GM03348 (cell line): ENCODE measurements at places on chromosomes 16 and 17.

DNA sequence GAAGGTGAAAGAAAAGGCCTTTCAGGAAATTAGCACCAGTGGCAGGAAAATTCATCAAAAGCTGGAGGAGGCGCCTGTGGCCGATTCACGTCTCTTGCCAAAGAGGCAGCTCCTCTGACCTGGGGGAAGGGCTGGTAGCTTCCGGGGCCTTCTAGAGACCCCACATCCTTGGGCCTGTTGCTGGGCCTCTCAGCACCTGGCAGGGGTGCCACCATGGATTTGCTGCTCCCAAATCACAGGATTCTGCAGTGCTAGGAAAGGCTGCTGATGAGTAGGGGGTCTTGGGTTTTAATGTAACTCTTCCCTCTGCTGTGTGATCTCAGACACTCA, 11.6 kb upstream of the CBFB start:
- no peak for DNase-seq

GRCh38 chr17:55301521-55302406, 37.0 kb downstream of the HLF start:
- no peak for DNase-seq

DNA sequence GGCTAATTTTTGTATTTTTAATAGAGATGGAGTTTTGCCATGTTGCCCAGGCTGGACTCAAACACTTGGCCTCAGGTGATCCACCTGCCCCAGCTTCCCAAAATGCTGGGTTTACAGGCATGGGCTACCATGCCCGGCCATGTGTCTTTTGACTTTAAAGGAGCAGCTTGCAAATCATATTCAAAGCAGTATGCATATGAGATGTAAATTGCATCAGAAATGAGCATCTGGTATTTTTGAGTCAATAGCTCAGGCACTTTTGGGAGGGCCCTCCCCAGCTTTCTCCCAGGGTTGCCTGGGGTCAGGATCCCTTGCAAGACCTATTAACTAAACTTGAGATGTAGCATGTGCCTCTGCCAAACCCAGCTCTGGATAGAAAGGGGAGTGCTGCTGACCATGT, 21.5 kb downstream of the EPOP start:
- DNase-seq = no peak

DNA sequence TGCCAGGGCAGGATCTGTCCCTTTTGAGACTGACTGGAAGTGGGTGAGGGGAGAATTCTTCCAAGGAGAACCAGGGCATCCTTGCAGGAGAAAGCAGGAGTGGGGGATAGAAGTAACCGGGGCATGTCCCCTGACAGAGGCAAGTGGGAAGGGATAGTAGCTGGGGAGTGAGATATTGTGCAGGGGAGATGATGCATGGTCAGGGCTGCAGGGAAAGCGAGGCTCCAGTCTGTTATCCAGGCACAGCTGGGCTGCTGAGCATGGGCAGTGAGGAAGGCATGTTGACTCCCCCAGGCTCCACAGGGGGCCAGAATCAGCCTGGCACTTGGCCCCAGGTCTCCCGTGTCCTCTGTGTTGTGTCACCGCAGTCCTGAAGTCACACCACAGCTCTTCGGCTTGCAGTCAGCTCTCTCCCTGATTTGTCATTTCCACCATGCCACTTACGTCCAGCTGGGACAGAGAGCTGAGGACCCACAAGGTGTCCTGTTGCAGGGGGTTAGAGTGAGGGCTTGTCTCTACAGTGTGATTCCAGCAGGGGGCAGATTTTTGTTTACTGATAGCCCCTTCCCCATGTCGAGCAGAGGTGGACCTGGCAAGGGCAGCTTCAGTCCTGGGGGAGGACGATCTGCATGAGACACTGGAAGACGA, 40.9 kb downstream of the B9D1 start:
- no peak for DNase-seq

DNA sequence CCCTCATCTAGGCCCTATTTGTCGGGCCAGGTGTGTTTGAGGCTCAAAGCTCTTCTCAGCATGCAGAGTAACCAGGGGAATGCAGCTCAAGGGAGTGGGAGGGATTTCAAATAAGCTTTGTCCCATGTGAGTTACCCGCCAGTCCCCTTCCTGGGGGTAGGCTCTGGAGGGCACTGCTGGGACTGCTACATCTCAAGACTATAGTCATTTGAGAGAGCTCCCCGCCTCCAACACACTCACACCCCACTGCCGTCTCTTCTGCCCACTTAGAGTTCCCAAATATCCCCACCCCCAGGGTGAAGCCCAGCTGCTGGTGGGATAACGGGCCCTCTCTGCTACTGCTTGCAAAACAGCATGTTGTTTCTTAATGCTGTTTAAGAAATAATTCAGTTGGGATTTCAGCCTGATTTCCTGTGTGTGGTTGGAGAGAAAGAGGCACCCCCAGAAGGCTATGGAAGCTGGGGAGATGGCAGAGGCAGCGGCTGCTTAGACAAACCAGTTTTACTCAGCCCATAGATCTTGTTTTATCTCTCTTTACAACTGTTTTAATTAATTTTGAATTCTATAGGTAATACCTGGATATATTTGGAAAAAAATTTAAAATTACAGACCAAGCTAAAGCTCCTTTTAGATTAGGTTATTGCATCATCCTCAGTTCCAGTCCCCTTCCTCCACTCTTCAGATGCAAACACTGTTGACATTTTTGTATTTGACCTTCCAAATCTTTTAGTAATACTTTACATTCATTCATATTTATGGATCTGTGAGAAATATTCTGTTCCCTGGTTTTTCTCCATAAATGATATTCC, 4.1 kb upstream of the MPO start:
- DNase-seq = no peak

GRCh38 chr17:46732754-46733398, 85.6 kb downstream of the WNT3 start:
- DNase-seq = no peak

DNA sequence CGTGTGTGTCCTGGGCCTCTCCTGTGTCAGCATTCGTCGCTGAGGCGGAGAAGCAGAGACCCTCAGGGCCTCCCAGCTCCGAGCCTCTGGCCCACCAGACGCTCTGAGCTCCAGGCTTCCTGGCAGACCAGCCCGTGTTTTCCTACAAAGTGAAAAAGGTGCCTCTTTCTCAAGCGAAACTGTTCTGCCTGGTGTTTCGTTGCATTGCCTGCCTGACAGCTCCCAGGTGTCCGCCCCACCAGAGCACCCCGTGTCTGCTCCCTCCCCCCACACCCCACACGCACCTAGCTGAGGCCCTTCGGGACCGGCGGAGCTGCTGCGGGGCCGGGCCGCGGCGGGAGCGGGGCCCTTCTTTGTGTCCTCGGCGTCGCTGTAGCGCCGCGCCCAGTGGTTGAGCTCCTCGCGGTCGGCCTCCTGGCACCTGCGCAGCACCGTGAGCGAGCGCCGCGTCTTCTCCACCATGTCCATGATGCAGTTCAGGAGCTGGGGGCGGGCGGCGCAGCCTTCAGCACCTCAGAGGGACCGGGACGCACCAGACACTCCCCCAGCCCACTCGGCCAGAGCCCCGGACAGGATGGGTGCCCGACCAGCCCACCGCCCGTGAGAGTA, 14.7 kb upstream of the PABPN1L start:
- no peak for DNase-seq

- DNase-seq = peak; percentile 58
Measured at GRCh38 chr16:53945996-53946395, 242.0 kb downstream of the FTO start.

- DNase-seq = no peak
Measured at GRCh38 chr16:69110406-69110805, 5.0 kb downstream of the HAS3 start.

- DNase-seq = no peak
Measured at GRCh38 chr17:56096026-56096810, 57.1 kb upstream of the ANKFN1 start.

DNA sequence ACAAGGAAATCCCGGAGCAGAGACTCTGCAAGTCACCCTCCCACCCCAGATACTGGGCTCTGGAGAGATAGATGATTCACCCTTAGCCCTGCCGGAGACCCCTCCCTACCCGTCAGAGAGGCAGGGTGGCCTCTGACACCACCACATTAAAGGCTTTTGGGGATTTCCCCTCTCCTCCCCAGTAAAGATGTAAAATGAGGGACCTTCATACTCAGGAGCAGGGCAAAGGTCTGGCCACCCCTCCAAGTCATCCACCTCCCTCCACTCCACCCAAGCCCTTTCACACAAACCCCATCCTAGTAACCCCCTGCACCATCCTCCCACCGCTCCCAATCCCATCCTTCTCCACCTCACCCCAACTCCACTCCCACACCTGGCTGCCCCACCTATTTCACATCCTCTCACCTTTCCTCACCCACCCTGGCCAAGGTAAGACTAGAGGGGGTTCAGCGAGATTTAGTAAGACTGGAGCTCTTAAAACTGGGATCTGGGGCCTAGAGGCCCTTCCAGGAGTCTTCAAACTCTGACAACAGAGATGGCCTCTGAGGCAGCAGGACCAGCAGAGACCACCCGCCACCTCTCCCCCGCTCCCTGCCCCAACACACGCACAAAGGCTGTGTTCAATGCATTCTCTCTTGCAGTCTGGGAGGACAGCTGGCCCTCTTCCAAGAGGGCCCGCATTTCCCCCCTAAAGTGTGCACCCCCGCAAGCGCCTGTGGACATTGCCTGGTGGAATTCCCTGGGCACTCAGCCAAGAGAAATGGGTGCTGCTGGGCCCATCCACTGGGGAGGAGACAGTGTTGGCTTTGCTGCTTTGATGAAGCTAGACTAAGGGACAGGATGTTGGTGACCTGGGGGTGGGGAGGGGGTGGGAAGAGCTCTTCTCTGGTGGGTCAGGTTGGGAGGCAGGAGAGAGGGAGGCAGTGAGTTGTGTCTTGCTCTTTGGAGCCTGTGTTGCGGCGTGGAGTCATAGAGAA, 1.1 kb downstream of the ABAT start:
- no peak for DNase-seq

DNA sequence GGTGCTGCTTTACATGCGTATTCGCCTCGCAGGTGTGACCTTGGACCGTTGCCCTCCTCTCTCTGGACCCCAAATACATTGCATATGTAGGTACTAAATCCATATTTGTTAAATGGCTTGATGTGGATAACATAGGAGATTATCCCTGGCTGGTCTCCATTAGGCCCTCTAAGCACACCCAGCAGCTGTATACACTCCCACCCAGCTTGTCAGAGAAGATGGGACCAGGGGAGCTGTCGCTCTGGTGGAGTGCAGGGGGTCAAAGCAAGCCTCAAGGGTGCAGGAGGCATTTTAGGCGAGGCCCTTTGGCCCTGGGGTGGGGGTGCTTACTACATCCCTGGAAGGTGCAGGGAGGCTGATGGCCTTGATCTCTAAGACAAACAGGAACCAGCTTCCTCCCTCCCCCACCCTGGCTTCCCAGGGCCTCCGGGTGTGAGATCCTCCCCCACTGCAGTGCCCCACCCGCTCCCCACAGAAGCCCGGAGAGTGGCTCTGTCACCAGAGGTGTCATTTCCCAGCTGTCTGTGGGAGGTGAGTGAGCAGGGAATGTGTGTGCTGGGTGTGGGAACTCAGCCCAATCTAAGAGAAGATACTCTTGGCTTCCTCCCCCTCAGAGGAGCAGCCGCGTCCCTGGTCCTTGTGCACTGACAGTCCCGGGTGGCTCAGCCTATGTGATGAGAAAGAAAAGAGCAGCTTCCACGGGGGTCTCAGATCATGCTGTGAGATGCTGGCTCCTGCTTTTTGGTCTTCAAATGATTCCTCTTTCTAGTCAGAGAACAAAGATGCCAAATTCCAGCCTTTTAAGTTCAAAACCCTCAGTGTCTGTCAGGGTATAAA, 1.4 kb upstream of the VAMP2 start:
- DNase-seq = peak; percentile 42

GRCh38 chr16:12447556-12447955, 356.1 kb downstream of the CPPED1 start:
- no peak for DNase-seq

DNA sequence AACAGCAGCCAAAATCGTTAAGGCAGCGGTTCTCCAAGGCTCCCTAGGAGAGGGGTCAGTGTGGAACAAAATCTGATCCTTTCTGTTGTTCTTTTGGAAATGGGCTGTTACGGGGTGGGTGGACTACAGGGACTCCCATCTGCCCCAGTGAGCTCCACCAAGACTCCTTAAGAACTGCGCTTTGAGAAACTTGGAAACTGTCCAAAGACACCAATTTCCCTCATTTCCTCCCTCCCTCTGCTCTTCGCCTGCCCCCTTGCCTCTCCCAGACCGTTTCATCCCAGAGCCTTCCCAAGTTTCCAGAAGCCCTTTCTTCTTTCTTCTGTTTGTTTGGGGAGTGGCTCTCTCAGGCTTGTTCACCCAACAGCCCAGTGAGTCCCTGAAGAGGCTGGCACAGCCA, 205.4 kb downstream of the COPRS start:
- DNase-seq = no peak

DNA sequence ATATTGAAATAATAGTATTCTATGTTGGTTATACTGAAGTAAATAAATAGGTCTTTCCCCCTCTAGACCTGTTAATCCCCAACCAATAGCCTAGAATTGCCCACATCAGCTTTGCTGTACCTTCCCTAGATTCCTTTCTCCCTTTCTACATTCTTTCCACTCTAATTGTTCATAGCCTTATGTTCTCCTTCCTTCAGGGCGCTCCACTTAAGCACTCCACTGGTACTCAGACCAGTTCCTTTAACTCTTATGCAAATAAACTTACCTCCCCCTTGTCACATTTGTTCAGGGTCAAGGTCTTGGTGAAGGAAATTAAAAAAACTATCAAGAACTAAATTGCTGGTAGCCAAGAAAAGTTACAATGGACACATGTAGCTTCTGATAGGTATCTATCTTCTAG, 294.8 kb downstream of the UTP18 start:
- DNase-seq = no peak

GRCh38 chr17:30203471-30203981, 32.0 kb downstream of the SLC6A4 start:
- DNase-seq = no peak

DNA sequence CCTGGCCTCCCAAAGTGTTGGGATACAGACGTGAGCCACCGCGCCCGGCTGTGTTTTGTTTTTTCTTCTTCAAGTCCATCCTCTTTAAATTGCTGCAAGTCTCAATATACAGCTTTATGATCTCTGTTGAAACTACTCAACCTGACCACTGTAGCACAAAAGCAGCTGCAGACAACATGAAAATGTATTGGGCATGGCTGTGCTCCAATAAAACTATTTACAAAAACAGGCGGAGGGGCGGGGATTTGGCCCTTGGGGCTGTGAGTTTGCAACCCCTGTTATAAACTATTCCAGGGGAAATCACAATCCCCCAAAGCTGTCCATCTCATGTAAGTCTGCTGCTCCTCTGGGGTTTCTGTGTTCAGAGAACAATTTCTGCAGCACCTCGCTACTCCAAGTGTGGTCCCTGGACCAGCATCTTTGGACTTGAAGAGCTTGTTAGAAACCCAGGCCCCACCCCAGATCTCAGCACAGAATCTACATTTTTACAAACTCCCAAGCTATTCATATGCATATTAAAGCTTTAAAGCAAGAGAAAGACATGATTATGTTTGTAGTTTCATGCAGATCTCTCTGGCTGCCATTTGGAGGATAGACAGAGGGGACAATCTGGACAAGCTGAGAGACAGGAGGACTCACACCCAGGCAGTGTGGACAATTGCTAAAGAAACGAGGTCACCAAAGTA, 33.6 kb downstream of the TEKT5 start:
- DNase-seq = no peak

GRCh38 chr17:50902372-50903353, 36.5 kb upstream of the TOB1 start:
- DNase-seq = no peak
